ENCODE measurements at places on chromosomes 1 and 21.

DNA sequence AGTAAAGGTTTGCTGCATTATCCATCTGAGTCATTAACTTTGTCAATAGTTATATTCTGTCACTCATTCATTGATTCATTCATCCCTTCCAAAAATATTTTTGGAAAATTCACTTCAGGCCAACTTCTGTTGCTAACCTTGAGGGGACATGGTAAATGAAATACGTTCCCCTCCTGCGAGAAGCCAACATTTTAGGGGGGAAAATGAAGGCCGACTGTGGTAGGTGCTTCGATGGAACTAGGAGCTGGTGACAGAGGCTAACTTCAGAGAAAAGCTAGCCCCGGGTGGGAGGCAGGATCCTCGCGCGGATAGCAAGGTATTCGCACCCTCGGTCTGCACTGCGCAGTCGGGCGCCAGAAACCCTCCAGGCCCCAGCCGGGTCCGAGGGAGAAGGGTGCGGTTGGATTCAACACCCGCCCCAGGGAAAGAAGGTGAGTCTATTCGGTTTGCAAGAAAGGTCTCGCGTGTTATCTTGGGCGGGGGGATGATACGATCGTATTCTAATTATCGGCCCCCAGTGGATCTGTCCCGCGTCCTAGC, 646 bp upstream of the RRP15 start:
- no peak for DNase-seq

- no peak for DNase-seq
These were observed 3.0 kb downstream of the MTARC2 start for GRCh38 chr1:220751111-220751510.

DNA sequence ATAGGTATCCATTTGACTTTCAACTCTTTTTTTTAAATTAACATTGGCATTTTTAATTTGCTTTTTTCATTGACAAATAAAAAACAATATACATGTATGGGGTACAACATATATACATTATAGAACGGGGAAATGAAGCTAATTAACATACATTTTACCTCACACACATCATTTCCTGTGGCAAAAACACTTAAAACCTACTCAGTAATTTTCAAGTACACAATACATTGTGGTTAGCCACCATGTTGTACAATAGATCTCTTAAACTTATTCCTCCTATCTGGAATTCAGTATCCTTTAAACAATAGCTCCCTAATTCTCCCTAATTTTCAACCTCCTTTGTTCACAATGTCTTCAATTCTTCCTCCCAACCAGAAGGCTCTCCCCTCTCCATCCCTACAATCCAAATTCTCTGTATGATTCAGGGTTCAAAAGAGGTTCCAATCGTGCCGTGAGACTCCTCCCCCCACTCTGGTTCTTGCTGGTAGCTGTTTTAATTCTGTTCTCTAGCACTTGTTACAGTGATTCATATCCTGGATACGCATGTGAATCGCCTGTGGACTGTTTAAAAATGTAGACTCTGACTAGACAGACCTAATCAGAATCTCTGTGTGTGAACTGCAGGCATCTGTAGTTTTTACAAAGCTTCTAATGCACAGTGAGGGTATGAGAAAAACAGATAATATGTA, 87.6 kb upstream of the DUSP10 start:
- peak; percentile 91 for DNase-seq

DNA sequence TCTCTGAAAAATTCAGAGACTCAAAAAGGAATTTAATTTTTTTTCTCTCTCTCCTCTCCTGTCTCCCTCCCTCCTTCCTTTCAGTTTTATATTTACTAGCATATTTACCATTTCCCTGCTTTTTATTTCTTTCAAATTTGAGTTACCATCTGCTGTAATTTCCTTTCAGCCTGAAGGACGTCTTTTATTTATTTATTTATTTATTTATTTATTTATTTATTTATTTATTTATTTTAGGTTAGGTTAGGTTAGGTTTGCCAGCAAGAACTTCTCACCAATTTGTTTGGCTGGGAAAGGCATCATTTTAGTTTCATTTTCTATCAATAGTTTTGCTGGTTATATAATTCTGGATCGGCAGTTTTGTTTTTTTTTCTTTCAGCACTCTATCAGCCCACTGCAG, 231.7 kb upstream of the ZRANB2 start:
- no peak for DNase-seq

- DNase-seq: no peak
These were observed 85.1 kb downstream of the JAK1 start for GRCh38 chr1:64881281-64881680.

DNA sequence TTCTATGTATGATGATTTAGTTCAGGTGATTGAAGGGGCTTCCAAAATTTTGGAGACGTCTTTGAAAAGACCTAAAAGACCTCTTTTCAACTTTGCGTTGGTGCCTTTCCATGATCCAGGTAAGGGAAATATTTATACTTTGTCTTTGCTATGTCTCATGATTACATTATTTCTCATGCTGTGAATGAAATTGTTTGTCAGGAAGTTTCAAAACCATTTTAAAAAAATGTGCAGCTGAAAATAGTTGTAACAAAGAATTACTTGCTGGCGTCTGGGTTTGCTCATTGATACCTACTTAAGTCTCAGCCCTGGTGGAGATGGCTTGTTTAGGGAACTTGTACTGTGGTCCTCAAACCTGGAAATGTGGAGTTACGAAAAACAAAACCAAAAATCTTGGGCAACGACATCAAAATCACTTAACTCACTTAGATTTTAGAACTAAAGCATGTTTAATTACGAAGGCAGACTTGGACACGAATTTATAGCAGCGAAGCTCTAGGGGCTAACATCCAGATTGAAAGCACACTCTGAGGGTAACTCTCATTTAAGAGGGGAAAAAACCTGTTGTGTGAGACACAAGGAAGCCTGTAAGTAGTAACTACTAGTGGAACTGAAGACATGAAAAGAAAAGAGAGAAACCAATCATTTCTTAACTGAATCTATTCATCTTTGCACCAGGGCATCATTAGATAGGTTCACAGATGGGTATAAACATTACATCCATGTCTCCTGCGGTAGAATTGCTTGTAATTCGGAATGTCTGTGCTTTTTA, 924 bp downstream of the HMCN1 start:
- peak; percentile 7 for DNase-seq

DNA sequence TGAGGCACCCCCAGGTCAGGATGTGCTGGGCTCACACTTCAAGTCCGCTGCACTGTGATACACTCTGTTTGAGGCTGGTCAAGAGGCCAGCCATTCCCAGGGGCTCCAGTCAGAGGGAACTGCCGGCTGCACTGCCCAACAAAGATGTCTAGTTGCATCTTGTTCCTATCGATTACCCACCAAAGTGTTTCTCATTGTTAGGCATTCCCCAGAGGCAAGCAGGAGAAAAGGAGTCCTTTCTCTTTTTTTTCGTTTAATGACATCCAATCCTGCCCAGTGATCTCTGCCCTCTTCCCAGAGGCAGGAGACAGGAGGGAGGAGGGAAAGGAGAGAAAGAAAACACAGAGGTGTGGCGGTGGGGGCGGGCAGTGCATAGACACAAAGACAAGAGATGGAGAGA, 150.4 kb downstream of the OMA1 start:
- DNase-seq: no peak

DNA sequence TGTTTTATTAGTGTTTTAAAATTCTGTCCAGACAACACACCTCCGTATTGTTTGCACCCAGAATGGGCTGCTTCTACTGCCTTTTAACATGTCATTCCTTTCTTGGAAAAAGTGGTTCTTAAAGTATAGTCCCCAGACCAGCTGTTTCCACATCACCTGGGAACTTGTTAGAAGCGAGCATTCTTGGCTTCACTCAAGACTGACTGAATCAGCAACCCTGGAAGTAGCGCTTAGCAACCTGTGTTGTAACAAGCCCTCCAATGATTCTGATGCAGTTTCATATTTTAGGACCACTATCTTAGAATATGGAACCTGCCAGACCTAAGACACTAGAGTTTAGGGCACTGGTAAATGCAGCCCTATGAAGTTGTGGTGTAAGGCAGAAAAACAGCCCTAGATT, 6.0 kb upstream of the PPIE start:
- DNase-seq: no peak

GRCh38 chr1:208166340-208167138, 77.6 kb downstream of the PLXNA2 start:
- DNase-seq: no peak

- DNase-seq: no peak
These were observed 980 bp upstream of the METTL18 start for GRCh38 chr1:169795687-169796086.
